ENCODE measurements at places on chromosomes 1 and 21.
A peak's percentile ranks its signal among the peaks of the same experiment; 100 is the strongest.

GRCh38 chr1:65866439-65866838 lies 73.7 kb downstream of the PDE4B start:
- DNase-seq: no peak

DNA sequence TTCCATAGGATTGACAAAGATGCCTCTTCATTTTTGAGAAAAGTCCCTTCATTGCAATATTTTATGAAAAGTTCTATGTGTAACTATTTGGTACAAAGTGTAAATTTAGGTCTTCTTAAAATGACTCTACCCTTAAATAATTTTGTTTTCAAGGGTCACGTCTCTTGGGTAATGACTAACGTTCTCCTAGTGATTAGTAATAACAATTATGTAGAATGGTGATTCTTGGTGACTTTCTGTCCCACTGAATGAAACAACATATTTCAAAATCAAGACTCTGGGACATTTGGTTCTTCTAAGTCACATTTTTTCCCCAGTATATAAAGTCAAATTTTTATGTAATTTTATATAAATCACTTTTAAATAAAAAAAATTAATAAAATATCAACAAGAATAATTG lies 277.5 kb upstream of the ADAMTS5 start:
- DNase-seq: no peak

GRCh38 chr21:38831526-38832467 lies 26.1 kb downstream of the ETS2 start:
- DNase-seq: no peak

DNA sequence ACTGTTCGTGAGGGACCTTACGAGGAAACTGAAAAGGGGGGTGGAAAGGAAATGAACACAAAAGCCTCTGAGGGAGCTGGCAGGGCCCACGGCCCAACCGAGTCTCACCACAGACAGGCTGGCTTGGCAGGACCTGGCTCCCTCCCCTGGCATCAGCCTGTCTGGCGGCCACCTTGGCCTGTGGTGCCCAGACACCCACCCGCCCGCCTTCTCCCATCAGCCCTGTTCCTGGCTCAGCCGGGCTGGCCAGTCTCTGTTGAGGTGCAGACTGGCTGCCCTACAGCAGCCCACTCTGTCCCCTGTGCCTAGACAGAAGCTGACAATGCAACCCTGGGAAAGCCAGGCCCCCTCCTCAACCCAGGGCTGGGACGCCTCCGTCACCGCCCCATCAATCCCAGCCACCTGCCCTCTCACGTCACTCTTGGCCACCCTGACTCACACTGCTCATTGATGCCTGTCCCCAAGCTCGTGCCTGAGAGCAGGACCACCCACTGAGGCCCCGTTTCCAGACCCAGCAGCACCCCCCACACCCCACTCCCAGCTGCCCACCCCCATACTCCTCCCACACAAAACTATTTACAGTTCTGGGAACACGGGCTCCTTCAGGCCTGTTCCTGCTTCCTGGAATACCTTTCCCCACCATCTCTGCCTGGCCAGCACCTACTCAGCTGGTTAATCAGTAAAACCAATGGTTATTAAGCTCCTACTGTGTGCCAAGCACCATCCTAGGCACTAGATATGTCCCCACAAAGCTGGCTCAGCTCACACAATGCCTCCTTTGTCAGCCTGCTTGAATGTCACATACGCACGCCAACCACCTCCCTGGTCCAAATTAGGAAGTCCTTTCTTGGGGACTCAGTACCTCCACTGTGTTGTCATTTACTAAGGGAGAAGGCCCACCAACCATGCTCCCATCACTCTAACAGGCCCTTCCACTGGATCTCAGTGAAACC lies 22.7 kb downstream of the SDC3 start:
- no peak for DNase-seq

GRCh38 chr1:214636436-214636835 lies 33.4 kb downstream of the CENPF start:
- no peak for DNase-seq

DNA sequence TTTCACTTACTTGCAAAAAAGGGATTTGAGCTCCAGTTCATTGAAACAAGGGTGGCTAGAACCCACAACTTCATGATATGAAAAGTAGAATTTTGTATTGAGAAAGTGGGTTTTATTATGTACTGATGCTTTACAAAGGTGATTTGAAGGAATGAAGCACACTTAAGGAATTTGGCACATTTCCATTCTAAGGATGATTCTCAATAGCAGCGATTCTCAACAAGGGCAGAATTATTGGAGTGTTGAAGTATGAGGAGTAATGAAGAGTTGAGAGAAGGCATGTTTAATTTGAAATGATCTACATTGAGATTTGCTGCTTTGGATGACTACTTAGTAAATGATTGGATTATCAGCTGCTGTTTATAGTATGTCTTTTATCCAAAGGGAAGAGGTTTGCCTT lies 54.7 kb downstream of the FNBP1L start:
- DNase-seq: no peak

GRCh38 chr1:9784508-9785133 lies 39.1 kb downstream of the CLSTN1 start:
- peak; percentile 44 for DNase-seq

DNA sequence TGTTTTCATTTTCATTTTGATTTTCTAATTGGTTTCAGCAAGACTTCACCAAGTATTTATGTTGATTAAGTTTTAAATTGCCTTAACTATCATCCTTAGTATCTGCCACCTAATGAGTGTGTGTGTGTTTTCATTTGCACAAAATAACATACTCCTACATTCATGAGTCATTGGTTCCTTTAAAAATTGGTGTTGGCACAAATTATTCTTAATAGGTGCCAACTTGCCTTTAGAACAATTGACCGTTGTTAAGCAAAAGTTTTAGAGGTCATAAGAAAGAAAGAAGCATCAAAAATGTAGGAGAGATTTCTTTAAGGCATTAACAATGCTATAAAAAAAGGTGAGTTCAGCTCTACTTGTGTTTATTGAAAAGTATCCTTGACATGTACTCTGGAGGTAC lies 77.5 kb downstream of the FNBP1L start:
- DNase-seq: no peak

DNA sequence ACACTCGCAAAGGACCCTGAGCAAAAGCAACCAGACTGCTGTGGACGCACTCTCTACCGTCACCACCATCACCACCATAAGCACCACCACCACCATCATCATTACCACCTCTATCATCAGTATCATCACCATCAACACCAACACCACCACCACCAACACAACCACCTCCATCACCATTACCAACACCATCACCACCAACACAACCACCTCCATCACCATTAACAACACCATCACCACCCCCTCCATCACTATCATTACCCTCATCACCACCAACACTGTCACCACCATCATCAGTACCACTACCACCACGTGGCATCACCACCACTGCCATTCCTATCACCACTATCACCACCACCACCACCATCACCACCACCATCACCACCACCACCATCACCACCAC lies 38.8 kb upstream of the RIPK4 start:
- DNase-seq: no peak

GRCh38 chr1:177274687-177275211 lies 104.0 kb downstream of the BRINP2 start:
- DNase-seq: no peak

GRCh38 chr21:33109574-33110339 lies 39.8 kb downstream of the OLIG1 start:
- DNase-seq: no peak

- DNase-seq: no peak
These were observed 38.0 kb upstream of the DNASE2B start for GRCh38 chr1:84360316-84360715.

DNA sequence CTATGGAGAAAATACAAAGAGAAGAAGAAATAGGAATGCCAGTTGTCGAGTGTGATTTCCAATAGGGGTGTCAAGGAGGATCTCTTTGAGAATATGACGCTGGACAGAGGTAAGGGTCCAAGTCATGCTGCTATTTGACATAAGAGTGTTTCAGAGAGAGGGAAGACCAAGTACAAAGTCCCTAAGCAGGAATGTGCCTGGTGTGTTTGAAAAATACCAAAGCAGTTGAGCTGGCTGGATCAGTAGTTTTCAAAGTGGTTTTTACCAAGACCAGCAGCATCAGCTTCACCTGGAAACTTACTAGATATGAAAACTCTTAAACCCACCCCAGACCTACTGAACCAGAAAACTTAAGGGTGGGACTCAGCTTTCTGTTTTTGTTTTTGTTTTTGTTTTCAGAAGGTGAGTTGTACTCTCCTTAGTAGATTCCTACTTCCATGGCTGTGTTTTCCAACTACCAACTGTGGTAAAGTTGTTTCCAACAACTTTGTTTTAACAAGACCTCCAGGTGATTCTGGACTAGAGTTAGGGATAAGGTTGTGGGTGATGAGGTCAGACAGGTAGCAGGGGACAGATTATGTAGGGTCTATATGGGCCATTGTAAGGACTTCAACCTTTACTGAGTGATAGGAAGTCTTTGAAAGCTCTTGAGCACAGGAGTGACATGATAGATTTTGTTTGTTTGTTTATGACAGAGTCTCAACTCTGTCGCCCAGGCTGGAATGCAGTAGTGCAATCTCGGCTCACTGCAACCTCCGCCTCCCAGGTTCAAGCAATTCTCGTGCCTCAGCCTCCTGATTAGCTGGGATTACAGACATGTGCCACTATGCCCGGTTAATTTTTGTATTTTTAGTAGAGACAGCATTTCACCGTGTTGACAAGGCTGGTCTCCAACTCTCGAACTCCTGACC lies 7.3 kb upstream of the GJA9 start:
- no peak for DNase-seq

DNA sequence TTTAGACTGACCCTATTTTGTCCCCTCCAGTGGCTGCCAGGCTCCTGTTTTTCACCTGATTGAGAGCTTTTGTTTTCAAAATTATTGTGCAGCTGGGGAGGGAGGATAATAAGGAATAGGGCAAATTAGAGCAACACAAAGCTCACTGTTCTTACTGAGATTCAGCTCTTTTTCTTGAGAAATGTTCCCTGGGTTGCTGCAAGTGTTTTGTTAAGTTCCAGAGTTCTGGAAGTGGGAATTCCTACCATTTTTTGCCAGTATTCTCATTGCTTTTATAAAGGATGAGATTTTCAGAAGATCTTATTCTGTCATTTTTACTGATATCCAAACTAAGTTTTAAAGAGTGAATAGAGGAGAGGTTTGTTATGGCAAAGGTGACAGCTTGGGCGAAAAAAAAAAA lies 417.7 kb downstream of the SIPA1L2 start:
- DNase-seq: no peak

DNA sequence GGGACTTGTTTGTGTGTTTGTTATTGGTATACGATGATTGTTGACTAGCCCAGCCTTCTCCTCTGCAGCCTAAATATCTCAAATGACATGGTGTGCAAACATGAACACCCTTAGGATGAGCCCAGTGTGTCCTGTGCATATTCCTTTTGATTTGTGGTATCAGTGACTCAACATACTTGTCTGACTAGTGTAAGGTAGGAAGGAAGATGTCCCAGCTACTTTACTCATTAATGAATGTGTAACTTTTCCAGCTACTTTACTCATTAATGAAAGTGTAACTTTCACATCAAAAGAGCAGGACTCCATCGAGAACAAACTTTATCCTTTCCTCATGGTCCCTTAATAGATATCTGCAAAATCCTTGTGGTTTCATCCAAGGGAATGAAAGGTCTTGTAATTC lies 2.7 kb upstream of the ZNF692 start:
- no peak for DNase-seq

DNA sequence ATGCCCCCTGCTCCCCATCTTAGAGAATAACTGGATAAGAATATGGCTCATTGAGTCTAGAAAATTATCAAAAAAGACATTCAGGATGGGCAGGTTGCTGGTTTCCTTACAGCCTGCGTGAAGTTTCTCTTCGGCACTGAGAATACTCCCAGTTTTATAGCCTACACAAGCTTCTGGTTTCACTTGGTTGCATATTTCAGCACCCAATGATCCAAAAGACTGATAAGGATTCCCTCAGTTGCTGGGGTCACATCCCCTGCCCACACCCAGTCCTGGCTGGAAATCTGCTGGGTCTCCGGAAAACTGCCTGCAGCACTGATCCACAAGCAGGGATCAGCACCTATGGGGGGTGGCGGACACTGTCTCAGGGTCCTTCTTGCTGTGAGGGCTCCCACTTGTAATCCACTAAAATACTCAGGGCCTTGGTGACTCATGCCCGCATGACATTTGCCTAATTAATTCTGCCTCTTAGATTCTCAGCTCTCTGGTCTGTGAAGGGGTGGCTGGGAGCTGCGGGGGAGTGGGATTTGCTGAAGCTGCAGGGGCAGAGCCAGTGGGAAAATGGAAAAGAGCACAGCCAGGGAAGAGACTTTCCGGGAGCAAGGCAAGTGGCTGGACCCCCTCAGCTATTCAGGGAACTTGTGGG lies 142.5 kb downstream of the ZNF648 start:
- no peak for DNase-seq

GRCh38 chr21:45618846-45619485 lies 24.6 kb upstream of the PCBP3 start:
- DNase-seq: no peak

DNA sequence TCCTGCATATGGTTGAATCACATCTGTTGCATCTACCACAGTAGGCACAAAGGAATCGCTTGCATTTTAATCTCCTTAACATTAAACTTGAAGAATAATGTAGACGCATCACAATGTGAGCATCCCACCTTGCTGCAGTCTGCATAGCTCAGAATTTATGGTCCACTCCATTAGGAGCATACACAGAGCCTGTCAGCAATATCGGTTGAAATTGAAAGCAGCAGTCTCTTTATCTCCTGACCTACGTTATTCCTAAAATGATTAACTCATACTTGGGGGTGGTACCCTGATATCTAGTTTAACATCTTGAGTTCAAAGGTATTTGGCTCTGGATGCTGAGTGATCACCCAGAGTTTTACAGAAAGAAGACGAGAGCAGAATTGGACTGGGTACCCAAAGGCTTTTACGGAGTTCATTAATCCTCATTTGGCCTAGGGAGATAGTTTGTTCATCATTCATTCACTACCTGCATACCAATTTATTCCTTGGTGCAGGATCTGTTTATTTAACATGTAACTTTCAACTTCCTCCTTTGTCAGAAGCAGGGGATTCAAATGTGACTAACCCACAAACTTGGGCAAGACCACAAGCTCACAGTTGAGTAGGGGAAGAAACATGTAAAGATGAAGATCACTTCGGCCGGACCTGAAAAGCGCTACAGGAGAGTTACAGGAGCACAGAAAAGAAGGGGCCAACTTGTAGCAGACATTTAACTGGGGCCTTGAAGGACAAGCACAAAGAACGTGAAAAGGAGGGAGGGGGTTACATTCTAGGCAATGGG lies 187.9 kb downstream of the DAB1 start:
- no peak for DNase-seq

All from activated T-cell treated with anti-CD3 and anti-CD28 coated beads for 1 hour (primary cell).